ENCODE measurements at places on chromosomes 7 and 10.

- DNase-seq, result no peak
Measured at GRCh38 chr10:58467931-58468635, 44.6 kb upstream of the BICC1 start.

- no peak for DNase-seq
Measured at GRCh38 chr10:90087197-90088023, 386.0 kb downstream of the KIF20B start.

DNA sequence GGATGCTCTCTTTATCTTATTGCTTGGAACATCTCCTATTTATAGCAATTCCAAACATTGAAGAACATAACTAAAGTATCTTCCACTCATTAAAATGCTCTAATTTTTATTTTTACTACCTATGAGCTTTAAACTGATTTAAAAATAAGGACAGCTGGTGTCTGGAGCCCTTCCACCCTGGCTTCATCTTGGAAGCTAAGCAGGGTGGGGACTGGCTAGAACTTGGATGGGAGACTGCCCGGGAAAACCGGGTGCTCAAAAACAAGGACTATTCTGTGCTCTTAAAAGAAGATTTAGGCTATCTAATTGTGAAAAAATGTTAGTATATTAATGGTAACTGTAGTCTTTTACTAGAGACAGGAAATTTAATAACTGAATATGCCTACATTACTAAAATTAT, 69.2 kb downstream of the ARMC3 start:
- DNase-seq, result peak; percentile 30

- DNase-seq, result peak; percentile 9
Measured at GRCh38 chr7:2373124-2373556, 18.5 kb downstream of the EIF3B start.

DNA sequence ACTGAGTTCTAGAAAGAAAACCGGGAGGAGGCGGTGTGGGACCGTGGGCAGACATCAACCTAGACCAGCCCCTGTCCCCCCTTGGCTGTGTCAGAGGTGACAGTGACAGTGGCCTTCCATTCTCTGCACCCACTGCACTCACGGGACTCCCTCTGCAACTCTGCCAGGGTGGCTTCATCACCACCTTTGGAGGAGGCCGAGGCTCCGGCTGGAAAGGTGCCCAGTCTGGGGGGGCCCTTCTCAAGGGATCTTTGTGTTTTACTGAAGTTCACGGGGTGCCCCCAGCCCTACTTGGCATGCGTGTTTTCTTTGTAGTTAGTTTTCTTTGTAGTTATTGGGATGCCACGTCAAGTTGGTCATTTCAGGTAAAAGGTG, 417.6 kb downstream of the DNAJB6 start:
- DNase-seq, result no peak

- no peak for DNase-seq
Measured at GRCh38 chr7:132092106-132092505, 484.2 kb downstream of the PLXNA4 start.

GRCh38 chr7:130831817-130832481, 97.9 kb upstream of the KLF14 start:
- DNase-seq, result peak; percentile 78

GRCh38 chr7:35375516-35375915, 121.6 kb upstream of the TBX20 start:
- no peak for DNase-seq

DNA sequence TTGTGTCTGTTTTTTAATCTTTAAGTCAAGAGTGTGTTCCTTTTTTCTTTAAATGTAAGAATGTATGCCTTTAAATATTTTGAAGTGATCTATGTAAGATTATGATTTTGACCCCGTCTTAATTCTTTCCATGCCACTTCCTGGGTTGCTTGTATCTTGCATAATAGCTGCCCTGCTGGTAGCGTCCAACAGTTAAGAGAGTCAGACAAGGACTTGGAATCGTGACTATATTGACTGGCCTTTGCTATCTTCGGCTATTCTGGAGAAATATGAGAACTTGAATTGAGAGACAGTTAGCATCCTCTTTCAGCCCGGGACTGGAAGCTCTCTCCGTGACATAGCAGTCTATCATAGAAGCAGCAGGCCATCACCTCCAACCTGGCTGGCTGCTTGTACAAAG, 13.0 kb downstream of the NRP1 start:
- DNase-seq, result no peak

- DNase-seq, result no peak
Measured at GRCh38 chr10:58838561-58839208, 326.0 kb downstream of the BICC1 start.

DNA sequence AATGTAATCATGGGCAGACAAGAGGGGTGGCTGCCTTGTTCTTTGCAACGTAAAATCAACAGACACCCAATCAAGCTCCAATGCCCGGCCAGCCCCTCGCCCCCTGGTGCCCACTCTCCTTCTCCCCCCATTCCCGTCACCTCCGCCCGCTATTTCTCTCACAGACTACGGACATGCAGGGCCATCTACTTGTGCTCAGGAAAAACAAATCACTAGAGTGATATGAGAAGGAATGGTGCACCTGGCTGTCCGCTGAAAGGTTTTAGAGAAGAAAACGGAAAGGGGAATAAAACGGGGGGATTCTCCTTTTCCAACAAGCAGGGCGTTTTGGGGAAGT, 396 bp downstream of the GRM8 start:
- DNase-seq, result peak; percentile 1

DNA sequence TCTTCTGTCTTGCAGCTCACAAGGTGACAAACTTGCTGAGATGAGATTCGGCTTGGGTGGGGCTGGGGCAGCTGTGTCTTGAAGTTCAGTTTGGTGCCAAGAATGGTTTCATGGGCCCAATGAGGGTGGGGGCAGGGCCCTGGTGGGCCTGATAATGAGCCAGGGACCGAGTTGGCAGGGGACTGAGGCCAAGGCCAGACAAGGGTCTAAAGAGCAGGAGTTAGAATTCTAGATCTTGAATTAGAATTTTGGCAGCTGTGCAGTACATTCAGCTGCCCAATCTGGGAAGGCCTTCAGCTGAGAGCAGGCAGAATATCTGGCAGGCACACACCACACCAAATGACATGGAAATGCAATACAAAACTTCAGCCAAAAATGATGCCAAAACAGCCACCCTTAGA, 1.5 kb upstream of the JAZF1 start:
- peak; percentile 41 for DNase-seq

- DNase-seq, result no peak
Measured at GRCh38 chr10:30430544-30431298, 3.3 kb upstream of the MAP3K8 start.

DNA sequence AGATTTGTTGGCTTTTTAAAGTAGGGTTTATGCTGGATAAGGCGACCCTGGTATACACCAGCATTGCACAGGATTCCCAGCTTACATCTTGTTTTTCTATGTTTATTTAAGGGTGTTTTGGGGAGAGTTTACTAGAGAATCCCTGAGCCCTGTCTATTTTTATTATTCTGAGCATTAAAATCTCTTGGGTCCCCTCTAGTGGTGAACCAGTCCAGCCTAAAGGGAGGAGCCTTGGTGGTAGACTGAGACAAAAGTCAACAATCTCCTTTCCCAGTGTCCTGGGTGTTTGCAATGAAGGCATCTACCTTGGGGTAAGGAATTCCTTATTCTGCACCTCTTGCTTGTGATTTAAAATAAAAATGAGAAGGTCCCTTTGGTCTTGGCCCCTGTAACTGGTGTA, 38.2 kb downstream of the ANTXRL start:
- no peak for DNase-seq

- peak; percentile 60 for DNase-seq
Measured at GRCh38 chr10:36023939-36024338, 381.8 kb upstream of the FZD8 start.

DNA sequence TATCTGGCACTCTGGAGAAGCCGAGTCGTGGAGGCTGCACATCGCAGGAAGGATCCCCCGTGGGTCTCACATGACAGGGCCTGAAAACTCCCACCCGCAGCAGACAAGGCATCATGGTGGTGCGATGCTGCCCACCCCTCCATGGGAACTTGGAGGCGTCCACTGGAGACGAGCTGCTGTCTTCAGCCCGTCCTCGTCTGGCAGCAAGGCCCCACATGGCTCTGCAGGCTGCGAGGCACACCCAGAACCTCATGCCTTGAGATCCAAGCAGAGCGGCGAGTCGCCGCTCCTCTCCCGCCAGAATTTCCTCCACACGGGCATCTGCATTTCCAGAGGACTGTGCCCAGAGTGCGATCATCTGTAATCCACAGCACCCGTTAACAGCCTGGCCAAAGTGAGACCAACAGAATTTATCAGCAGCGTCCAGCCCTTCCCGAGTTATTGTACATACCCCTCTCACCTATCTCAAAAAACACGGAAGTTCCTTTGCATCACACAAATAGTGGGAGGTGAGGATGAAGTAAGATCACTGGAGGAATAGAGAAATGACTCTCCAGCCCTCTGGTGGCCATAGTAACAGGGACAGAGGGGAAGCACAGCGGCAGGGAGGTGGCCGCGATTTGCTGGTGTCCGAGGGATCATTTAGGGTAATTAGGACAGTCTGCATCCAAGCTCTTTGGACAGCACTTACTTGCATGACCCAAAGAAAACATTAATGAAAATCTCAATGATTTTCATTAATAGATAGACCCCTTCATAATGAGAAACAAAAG, 292.4 kb downstream of the USP6NL start:
- no peak for DNase-seq

DNA sequence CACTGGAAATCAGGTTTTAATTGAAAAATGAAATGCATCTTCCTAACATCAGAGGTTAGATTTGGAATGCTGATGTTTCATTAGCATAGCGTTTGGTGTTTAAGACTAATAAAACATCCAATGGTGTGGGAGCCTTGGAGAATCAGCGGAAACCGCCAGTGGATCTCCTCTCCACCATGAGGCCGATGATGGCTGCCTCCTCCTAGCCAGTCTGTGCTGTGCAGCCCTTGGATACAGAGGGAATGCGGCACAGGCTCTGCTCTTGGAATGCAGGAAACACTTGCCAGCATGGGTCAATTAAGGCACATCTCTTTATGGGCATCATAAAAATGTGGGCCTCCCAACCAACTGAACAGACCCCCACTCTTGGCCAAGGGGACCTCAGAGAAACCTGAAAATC, 259.9 kb downstream of the GLRX3 start:
- DNase-seq, result no peak

- peak; percentile 4 for DNase-seq
Measured at GRCh38 chr10:50968386-50969091, 83.1 kb upstream of the A1CF start.

DNA sequence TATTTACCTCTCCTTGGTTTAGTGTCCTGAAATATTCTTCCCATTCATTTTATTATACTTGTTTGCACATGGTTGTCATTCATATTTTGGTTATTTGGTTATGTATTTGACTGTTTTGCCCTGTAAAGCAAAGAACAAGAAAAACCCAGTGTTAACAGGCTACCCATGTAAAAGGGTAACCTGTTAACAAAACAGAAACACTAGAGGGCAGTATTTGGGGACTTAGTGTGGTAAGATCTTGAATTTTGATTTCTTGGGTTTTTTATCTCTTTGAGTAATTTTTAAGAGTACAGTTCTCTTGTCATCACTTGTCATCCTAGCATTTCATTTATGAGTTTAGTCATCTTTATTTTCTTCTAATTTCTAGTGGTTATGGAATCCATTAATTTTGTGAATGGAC, 51.3 kb downstream of the POLL start:
- peak; percentile 33 for DNase-seq

DNA sequence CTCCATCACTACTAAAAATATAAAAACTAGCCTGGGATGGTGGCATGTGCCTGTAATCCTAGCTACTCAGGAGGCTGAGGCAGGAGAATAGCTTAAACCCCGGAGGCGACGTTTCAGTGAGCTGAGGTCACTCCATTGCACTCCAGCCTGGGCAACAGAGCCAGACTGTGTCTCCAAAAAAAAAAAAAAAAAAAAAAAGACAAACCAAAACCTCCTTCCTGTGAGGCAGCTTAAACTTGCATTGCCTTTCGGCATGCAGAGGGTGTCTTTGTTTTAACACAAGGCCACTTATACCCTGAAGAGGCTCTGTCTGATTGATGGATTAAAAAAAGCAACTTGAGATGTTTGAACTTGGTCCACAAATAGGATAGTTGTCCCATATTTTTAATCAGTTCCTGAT, 128.4 kb upstream of the RSU1 start:
- no peak for DNase-seq

GRCh38 chr7:51472873-51473272, 156.3 kb upstream of the COBL start:
- DNase-seq, result no peak

- no peak for DNase-seq
Measured at GRCh38 chr7:112654322-112655216, 135.6 kb downstream of the TMEM168 start.

DNA sequence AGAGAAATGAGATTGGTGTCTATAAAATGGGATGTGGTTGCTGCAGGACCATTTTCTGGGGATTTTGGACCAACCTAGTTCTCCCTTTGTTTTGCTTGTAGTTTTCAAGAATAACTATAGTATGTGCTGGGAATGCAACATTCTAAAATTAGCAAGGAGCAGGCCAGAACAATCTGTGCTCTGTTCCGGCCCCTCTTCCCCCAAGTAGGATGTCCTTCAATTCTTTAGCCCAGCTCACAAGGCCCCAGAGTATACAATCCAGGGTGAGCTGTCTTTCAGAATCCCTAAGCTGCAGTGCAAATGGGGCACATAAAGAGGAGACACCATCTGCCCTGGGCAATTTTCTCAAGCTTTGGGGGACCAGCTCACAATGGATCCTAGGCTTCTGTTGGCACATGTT, 809.1 kb downstream of the TNS3 start:
- no peak for DNase-seq

GRCh38 chr10:31623947-31624346, 304.7 kb downstream of the ARHGAP12 start:
- no peak for DNase-seq

- no peak for DNase-seq
Measured at GRCh38 chr10:43055991-43056567, 20.8 kb upstream of the RET start.

DNA sequence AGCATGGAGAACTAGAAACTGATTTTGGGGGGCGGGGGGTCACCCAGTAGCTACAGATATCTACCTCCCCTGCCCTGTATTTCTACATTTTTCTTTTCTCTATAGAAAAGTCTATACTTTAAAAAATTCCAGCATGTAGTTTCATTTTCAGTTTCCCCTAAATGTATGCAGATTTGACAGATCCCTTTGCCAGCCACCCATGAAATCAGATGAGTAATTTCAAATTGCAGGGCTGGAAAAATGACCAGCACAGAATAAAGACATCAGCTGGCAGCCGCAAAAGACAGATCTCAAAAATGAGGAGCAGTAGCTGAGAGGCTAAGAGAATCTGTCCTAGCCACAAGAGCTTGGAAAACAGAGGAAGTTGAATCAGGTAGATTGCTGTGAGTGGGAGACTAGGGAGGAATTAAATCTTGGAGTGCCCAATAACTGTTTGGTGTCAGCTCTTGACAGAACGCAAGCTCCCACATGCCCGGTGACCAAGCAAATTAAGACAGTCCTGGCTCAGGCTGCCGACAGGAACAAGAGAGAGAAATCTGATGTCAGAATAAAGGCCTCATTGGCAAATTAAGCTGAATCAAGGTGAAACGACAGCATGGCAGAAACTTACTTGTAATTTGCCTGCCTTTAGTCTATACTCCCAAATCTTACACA, 24.5 kb downstream of the ADRB1 start:
- DNase-seq, result no peak
